ENCODE measurements at places on chromosomes 3 and 15.

GRCh38 chr15:42048821-42049200 lies 28.0 kb upstream of the PLA2G4E start:
- DNase-seq: no peak

DNA sequence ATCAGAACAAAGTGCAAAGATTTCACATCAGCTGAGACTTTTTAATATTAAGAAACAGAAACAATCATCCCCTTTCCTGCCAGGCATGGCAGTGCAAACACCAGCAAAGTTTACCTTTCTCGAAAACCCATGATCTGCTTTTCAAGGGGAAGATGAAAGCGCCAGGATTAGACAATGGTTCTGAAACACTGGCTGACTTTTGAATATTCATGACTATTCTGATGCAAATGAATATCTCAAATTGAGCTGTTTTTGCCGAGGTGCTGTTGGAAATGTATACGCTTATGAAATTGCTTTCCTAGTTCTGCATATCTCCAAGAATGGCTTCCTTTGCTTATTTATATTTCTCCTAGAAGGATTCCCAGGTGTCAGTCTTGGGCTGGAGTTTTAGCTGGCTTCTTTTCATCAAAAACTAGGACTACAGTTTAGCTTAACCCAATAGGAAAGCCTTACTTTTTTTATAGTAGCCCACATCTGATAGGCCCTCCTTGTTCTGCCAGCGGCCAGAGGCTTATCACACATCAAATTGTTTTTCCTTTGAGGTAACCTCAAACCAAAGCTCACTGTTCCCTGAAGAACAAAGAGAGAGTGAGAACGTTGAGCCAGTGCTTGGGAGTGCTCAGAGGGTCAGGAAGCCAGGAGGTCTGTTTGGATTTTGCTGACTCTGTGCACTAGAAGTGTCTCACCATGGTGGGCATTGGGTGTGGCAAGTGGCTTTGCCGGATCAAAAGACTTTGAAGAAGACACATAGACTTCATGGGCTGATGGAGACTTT lies 74.0 kb upstream of the PLCL2 start:
- DNase-seq: no peak

DNA sequence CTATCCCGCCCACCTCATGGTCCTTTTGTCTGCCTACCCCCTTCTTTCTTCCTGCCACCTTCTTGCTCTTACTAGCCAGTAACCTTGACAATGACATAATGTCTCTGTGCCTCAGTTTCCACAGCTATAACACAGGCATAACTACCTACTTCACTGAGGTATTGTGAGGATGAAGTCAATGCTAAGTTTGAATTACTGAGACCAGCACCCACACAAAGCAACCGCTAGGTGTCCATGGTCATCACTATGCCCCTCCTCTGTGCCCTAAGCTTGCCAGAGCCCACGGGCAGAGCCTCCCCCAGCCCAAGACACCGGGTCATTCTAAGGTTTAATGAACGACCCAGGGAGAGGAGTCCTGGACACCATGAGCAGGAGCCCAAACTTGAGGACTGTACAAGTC lies 101.6 kb downstream of the OXNAD1 start:
- no peak for DNase-seq

GRCh38 chr3:58167431-58168351 lies 43.1 kb downstream of the DNASE1L3 start:
- peak; percentile 79 for DNase-seq

GRCh38 chr15:68597581-68597980 lies 18.8 kb downstream of the CORO2B start:
- no peak for DNase-seq

DNA sequence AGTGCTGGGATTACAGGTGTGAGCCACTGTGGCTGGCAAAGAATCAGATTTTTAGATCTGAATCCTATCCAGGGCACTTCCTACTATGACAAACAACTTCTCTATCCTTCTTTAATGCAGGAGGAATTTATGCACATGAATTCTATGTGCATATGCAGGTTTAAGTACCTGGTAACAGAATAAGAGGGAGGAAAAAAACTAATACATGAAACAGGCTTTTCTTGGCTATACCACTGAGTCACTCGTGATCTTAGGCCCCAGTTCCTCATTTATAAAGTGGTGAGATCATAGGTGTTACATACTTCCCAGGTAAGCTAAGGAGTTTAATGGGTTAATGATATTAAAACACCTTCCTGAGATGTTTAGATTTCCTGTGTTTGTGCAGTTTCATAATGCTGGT lies 108.2 kb downstream of the TP63 start:
- no peak for DNase-seq

- DNase-seq: peak; percentile 36
Measured at GRCh38 chr15:62087671-62088352, 21.0 kb downstream of the C2CD4A start.

DNA sequence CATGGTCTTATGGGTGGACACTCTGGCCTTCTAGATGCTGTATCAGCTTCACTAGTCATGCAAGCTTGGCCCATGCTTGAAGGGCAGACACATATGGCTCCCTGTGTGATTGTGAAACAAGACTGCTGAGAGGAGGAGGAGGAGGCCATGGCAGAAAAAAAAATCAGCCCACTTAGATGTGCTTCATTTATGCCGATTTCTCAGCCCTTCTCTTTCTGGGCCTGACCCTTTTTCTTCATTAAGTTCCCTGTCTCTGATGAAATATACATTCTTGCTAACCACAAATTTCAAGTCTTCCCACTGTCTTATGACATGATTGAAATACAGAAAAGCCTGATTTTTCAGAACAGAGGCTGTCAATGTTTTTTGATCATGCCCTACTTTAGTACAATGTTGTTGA lies 213.0 kb upstream of the FEZF2 start:
- DNase-seq: no peak

- DNase-seq: no peak
Measured at GRCh38 chr3:194259982-194260766, 91.0 kb downstream of the CPN2 start.

GRCh38 chr3:129961141-129961541 lies 13.4 kb upstream of the TRH start:
- no peak for DNase-seq

All from activated CD4-positive, alpha-beta T cell treated with anti-CD3 and anti-CD28 coated beads, Interleukin-10, Interleukin-2, amounts not matched to agents 100 ng/mL and 50 ng/mL, durations not matched to agents 16 hours and 8 hours (primary cell).